SW 1271 (cell line): ENCODE measurements at places on chromosomes 6 and 20.
A peak's percentile ranks its signal among the peaks of the same experiment; 100 is the strongest.

DNA sequence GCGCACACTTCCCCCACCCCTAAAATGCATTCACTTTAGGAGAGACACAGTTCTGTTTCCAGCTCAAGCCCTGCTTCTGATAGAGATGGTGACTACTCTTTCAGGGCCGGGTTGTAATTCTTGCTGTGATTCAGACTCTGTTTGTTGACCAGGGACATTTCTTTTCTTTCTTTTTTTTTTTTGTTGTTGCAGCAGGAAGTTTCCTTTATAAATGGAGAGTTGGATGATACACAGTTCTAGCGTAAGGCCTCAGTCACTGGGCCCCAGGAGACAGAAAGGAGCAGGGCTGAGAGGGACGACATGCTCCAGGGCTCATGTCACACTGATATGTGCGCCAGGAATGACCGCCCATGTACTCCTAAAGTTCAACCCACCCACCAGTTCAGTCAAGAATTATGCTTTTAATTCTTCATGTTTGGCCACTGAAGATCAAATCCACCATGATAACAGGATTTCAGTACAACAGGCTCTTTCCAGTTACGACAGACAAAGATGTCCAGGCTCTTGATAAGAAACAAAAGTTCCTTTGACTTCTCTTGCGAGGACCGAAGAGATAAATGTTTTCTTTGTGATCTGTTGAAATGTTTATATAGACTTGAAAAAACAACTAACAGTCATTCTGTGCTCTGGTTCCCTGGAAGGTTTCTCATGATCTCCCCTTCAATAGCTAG is 142.5 kb downstream of the CD164 start:
- DNase-seq: no peak

DNA sequence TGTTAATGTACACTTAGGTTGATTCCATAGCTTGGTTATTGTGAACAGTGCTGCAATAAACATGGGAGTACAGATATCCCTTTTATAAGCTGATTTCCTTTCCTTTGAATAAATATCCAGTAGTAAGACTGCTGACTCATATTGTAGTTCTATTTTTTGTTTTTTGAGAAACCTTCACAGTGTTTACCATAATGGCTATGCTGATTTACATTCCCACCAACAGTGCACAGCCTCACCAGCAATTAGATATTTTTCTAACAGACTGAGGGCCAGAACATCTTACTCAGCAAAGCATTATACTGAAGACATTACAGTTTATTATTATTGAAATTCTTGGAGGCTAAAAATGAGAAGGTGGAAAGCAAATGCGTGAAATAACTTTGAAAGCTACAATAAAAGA is 187.3 kb upstream of the HEY2 start:
- no peak for DNase-seq

GRCh38 chr6:124330197-124330596 is 526.5 kb downstream of the NKAIN2 start:
- no peak for DNase-seq

- DNase-seq: no peak
These were observed 55.7 kb upstream of the PREP start for GRCh38 chr6:105458551-105458950.

- no peak for DNase-seq
These were observed 46.3 kb downstream of the FAM209B start for GRCh38 chr20:56579301-56579710.

DNA sequence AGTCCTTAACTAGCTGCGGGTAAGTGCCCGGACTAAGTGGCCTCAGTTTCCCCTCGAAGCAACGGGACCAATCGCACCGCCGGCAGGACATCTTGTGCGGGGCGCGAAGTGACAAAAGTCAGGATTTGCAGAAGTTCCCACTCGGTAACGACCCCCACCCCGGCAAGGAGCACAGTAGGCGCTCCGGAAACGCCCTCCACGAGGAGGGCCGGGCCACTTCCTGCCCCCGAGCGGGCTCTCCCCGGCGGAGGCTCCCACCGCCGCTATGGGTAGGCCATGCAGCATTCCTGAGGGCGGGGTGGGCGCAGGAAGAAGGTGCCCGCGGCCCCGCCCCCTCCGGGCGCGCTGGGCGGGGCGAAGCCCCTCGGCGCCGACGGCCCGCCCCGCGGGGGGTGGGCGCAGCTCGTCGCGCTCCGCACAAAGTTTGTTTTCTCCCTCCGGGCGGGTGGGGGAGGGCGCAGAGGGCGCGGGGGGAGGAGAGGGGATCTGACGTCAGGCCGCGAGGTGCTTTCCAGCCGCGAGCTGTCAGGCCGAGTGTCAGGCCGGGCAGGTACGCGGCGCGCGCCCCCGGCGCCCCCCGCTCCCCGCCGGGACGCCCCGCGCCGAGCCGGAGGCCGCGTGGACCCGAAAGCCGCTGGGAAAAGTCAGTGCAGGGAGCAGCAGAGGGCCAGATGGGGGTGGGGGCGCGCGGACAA is at the start of gene TGIF2:
Gene TGIF2, plus strand, starts transcription at position 495 of the 695 bp plus-strand sequence. CDS start 5,178 bp downstream, outside the sequence.
- DNase-seq: peak; percentile 93

DNA sequence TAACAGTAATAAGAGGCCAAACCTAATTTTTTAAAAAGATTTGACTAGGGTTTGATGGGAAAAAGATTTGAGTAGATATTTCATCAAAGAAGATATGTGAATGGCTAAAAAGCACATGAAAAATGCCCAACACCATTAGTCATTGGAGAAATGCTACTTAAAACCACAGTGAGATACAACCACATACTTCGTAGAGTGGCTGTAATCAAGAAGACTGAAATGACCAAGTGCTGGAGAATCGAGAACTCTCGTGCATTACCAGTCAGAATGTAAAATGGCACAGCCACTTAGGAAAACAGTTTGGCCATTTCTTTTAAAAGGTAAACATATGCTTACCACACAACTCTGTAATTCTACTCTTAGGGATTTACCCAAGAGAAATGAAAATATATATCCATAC is 175.5 kb downstream of the EYA2 start:
- no peak for DNase-seq

GRCh38 chr6:5184218-5184617 is 76.5 kb downstream of the LYRM4 start:
- DNase-seq: no peak

- DNase-seq: peak; percentile 54
These were observed 26.2 kb downstream of the CTCFL start for GRCh38 chr20:57498425-57499400.

DNA sequence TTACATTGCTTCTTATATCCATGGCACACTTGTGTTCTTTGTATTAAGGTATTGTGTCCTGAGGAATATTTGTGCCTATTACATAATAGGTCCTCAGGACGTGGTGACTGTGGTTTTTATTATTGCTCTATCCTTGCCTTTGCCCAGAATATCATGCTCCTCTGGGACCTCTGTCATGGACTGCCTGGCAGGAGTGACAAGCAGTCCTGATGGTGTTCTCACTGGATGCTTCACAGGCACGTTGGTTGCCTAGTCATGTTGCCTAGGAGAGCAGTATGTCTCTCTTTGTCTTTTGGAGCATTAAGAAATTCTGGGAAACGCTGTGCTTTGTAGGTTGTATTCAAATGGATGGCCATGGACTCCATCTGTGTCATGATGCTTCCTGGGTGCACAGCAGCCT is 24.7 kb upstream of the MROH8 start:
- no peak for DNase-seq

- DNase-seq: no peak
These were observed 146.9 kb upstream of the C6orf118 start for GRCh38 chr6:165456286-165456685.

GRCh38 chr6:71190809-71191208 is 97.8 kb upstream of the OGFRL1 start:
- no peak for DNase-seq

DNA sequence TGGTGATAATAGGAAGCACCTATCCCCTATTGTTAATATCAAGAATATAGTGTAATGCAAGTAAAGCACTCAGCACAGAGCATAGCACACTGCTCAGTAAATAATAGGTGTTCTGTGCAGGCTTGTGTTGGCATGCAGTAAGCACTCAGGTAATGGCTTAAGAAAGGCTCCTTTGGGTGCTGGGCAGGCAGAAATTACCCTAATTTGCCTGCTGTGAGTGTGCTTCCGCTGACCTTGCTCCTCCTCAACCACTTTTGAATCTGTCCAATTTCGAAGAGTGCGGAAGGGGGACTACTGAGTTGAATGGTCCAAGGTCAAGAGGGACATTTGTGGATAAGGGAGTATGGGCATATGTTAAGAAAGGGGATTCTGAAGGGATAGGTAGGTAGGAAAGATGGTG is 15.4 kb downstream of the SRSF3 start:
- DNase-seq: no peak

GRCh38 chr6:75418233-75418632 is 75.4 kb downstream of the FILIP1 start:
- no peak for DNase-seq

DNA sequence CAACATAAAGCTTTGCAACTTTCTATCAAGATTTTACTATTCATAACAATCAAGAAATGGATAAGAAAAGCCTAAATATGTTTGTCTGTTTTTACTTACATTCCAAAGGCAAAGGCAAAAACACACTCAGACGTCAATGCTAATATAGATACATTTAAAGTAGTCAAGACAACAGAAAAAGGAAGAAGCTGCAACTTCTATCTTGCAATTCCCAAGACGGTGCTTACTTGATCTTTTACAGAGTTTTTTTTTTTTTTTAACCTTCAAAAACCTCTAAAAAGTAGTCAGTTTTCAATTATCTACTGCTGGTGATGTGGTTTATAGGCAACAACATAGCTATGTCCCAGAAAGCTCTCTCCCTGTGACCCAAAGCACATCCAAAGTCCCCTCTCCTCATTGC is 58.1 kb downstream of the EPB41L2 start:
- no peak for DNase-seq

DNA sequence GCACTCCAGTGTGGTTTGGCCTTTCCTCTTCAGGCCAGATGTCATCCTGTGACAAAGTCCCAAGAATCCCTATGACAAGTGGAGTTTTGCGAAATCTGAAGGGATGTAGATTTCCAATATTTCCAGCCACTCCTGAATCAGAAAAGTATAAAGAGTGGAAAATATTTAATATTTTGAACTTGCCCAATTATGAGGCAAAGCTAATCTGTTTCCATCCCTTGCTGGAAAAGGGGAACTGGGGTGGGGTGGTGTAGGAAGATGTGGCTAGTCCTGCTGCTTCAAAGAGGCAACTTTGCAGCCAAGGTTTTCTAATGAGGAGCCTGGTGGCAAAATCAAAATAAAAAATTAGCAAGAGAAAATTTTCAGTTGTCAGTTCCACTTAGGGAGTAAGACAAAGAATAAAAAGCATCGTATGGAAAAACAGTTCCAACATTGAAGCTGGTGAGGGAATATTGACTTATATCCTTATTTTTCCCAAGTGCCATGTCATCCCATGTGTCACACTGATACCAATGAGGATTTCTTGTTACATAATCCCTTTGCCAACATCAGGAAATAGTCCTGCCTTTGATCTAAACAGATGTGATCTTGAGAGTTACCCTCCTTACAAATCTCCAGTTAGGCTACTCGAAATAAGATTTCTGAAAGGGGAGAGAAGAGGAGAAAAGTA is 480.0 kb upstream of the JARID2 start:
- DNase-seq: no peak

GRCh38 chr20:2751878-2752566 is 48.4 kb downstream of the CPXM1 start:
- no peak for DNase-seq

DNA sequence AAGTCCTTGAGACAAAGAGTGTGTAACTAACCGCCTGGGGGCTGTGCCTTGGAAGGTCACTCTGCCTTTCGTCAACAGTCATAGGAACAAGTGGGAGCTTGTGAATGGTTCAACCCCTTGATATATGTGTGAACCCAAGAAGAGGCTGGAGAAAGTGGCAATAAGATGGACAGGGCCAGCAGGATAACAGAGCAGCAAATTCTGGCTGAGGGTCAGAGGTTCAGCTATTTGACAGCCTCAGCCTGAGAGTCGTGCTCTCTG is 54.9 kb downstream of the CPNE5 start:
- DNase-seq: no peak

DNA sequence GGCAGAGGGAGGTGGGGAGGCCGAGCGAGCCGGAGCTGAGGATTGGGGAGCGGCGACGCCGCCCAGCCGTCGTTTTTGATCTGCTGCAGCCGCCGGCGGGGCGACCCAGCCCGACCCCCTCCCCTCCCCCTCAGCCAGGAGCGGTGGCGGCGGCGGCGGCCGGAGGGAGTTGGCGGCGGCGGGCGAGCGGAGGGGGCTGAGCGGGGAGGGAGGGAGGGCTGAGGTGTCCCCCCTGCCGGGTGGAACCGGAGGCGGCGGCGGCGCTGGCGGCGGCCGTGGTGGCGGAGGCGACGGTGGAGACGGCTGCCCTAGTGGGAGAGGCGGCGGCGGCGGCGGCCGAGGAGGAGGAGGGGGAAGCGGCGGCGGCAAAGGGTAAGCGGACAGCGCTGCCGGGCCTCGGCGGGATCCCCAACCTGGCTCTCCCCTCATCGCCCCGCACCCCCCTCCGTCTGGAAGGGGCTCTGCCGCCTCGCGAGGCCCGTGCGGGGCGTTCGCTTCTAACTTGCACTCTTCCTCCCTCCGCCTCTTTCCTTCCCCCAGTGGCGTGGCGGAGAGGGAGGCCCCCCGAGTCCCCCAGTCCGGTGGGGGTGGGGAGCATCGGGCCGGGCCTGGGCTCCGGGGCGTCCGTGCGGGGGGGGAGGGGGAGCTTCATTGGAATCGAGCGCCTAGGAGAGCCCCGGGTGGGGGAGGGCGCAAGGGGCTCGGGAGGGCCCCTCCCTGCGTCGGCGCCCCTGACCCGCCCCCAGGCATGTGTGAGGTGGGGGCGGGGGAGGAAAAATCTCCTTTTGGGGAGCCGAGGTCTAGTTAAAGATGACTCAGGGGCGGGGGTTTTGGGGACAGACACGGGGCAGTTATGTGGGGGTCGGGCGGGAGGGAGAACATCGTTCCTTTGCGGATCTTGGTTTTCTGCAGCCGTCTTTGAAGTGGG is at the start of gene TAB2:
Gene TAB2, plus strand, starts transcription at position 69 of the 928 bp plus-strand sequence. CDS start 52,286 bp downstream, outside the sequence.
- no peak for DNase-seq

DNA sequence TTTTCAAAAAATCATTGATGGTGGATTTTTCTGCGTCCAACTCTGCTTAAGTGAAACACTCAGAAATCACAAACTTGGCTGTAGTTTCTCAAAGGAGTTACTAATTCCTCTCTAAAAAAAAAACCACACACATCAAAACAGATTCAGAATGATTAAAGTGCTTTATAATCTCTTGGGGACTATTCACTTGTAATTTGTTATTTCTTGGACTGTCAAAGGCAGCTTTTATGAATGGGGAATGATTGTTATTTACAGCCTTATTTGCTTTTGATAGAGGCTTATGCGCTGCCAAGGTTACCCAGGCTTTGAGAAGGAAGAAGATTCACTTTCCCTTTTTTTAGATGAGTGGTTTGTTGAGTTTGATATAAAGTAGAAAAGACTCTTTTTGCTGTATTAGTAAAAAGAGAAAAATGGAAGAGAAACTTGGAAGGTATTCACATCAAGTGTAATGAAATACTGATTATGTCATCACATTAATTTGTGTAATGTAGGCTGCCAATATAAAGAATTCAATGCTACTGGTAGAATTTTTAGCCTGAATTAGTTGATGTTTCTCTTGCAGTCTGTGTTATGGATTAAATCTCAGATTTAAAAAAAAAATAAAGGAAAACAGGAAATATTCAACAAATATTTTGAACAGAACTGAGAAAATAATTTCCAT is 381.0 kb upstream of the SASH1 start:
- DNase-seq: no peak

- no peak for DNase-seq
These were observed 181.2 kb downstream of the ZDHHC14 start for GRCh38 chr6:157561929-157562810.

GRCh38 chr20:33733654-33734576 is 2.1 kb downstream of the ZNF341 start:
- peak; percentile 54 for DNase-seq
